Activated CD4-positive, alpha-beta T cell treated with anti-CD3 and anti-CD28 coated beads, Interleukin-2, amount 10 ng/mL, durations not matched to agents 7 days and 5 days (primary cell): ENCODE measurements at places on chromosomes 3 and 15. TPM values are rescaled to one million over a fixed set of nuclear protein-coding genes. Genes with fewer than 3 reads are reported as not detected.

GPD1L gene
- total RNA-seq = 25.5 TPM

CYP8B1 gene
- total RNA-seq = not detected

CACNA2D2 gene
- 0.62 TPM for total RNA-seq

USP4 gene
- 88.4 TPM for total RNA-seq

SLC2A2 gene
- total RNA-seq = not detected

SCAANT1 gene
- total RNA-seq = not detected

PRKCI gene
- total RNA-seq = 26.5 TPM

LMAN1L gene
- total RNA-seq = 0.92 TPM

- DNase-seq = no peak
Measured at GRCh38 chr3:8482960-8483665, 18.5 kb upstream of the LMCD1 start.

DNA sequence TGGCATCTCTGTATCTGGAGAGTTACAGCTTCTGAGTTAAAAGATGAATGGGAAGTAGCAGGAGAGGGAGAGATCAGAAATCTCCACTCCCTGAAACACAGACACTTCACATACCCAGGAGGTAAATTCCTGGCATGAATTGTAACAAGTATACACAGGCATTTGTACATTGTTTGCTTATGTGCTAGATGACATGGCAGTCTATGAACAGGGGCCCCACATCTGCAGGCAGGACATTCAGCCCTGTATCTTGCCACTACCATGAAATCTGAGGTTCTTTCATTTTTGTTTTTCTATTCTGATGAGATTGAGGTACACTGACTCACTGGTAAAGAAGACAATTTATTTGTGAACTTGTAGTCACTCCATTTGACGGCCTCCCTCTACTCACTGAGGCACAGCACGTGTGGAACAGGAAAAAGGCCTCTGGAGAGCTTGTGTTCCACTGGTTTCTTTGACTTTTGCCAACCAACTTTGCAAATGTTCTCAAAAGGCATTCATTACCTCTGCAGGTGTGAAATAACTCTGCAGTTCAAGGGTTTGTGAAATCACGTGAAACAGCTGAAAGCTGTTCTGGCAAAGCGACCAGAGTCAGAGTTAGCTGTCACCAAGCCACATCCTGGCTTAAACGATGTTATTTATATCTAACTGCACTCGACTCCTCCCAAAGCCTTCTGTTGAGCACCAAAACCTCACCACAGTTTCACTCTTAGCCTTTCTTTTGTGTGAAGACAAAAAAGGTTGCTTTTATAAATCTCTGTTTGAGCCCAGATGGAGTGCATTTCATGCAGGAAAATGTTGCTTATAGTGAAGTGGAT is 401.3 kb upstream of the CFAP20DC start:
- peak; percentile 87 for DNase-seq

DNA sequence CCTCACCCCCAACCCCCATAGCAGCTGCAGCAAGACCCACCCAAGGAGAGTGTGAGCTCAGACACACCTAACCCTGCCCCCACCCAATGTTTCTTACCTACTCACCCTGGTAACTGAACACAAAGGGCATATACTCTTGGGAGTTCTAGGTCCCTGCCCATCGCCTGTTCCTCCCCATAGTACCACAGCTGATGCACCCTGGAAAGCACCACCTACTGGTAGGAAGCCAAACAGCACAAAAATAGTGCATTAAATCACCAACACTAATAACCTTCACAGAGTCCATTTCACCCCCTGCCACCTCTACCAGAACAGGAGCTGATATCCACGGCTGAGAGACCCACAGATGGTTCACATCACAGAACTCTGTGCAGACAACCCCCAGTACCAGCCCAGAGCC is 245.2 kb downstream of the EFHB start:
- no peak for DNase-seq

DNA sequence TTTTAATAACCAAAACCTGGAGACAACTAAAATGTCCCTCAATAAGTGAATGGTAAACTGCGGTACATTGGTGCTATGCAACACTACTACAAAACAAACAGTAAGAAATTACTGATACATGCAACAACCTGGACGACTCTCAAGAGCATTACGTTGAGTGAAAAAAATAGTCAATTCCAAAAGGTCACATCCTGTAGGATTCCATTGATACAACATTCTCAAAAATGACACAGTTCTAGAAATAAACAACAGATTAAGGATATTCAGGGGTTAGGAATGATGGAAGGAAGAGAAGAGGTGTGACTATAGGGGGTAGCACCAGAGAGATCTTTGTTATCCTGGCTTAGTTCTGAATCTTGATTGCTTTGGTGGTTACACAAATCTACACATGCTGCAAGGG is 72.2 kb downstream of the ZNF148 start:
- no peak for DNase-seq

DNA sequence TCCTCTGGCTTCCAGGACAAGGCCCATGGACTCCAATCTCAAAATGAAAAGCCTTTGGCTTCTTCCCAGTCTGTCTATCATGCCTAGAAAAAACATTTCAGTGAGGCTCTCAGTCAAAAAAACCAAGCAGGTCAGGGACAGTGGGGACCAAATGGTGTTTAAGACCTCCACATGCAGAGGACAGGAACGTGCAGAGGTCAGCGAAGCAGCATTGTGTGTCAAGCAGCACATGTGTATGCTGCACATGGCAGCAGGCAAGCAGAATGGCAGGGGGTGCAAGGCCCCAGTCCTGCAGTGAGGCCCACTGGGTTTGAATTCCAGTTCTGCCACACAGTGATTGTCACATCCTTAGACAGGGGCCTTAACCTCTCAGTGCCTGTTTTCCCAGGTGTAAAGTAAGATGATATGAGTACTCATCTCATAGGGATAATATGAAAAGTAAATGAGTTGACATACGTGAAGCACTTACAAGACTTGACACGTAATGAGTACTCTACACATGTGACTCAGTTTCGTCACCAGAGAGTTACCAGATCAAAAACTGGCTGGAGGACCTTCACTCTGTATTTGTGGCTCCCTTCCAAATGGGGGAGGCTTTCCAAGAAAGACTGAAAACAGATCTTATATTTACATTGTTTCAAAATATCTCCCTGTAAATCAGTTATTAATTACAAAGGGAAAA is 11.2 kb downstream of the STIMATE start:
- no peak for DNase-seq

GRCh38 chr3:50264383-50264963 is 4.5 kb upstream of the SEMA3B start:
- DNase-seq = no peak

DNA sequence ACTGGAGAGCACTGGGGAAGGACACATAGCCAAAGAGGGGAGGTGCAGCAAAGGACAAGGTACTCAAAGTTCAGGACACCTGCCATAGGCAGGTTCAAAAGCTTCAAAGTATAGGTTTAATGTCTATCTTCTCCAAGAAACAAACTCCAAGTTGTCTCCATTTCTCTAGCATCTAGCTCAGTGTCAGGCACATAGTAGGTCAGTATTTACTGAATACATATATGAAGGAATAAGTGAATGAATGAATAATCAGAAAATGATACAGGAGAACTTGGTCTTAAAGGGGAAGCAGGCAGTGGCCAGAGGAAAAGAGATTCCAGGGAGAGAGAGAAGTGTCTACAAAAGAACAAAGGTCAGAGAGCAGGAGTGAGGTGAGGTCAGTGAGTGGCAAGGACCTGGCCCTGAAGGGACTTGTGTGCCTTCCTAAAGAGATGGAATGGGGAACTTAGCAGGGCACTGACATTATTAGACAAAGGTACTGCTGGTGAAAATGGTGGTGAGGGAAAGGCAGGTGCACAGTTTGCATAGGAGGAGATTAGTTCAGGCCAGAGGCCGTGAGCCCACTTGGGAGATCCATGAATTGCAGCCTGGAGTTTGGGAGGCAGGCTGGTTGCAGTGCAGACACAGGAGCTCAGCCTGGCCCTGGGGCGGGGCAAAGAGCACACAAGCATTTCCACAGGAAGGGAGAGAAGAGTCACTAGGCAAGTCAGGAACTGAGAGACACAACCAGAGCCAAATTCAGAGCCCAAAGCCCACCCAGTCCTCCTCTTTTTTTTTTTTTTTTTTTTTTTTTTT is 21.4 kb downstream of the TBC1D2B start:
- DNase-seq = no peak

GRCh38 chr3:111314898-111315297 is 227.1 kb upstream of the CD96 start:
- no peak for DNase-seq

DNA sequence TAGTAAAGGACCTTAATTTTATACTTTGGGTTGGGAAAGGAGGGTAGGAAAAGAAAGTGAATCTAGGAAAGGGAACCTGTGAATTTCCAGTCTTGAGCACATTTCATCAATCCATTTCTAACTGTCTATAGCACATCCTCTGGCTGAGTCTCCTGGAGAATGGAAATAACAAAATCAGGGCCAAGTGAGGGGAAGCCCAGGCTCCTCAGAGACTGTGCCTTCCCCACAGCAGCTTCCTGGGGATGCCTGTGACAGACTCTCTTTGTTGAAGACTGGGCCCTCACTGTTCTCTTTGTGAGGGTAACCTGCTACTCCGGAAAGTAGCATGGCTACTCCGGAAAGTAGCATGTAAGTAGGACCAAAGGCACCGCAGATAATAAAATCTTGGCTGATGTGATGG is 22.6 kb upstream of the CSPG5 start:
- DNase-seq = no peak

GRCh38 chr3:141656771-141657170 is 81.3 kb upstream of the RNF7 start:
- DNase-seq = no peak

- DNase-seq = peak; percentile 49
Measured at GRCh38 chr3:119294696-119295671, 801 bp downstream of the ARHGAP31 start.

GRCh38 chr3:194906229-194906629 is 220.5 kb downstream of the FAM43A start:
- DNase-seq = no peak

GRCh38 chr3:16239780-16240179 is 25.0 kb downstream of the DPH3 start:
- DNase-seq = no peak

- no peak for DNase-seq
Measured at GRCh38 chr3:25508901-25509300, 80.8 kb downstream of the RARB start.

GRCh38 chr3:14413381-14414071 is 11.1 kb downstream of the SLC6A6 start:
- DNase-seq = no peak
